ENCODE measurements at places on chromosomes 11 and 22.
A peak's percentile ranks its signal among the peaks of the same experiment; 100 is the strongest.

GRCh38 chr11:102251423-102251822 lies 65.9 kb upstream of the BIRC3 start:
- no peak for DNase-seq

DNA sequence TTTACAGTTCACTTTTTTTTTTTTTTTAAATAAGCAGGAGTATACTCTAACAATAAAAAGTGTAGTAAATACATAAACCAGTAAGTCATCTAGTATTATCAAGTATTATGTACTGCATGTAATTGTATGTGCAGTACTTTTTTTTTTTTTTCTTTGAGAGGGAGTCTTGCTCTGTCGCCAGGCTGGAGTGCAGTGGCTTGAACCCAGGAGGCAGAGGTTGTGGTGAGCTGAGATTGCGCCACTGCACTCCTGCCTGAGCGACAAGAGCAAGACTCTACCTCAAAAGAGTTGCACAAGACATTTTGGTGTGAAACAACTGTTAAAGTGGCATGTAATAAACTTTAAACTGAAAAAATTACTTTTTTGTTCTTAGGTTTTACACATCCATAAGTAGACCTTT lies 16.7 kb downstream of the BCL2L13 start:
- DNase-seq, result no peak

GRCh38 chr11:46264976-46265375 lies 12.5 kb upstream of the CREB3L1 start:
- DNase-seq, result no peak

DNA sequence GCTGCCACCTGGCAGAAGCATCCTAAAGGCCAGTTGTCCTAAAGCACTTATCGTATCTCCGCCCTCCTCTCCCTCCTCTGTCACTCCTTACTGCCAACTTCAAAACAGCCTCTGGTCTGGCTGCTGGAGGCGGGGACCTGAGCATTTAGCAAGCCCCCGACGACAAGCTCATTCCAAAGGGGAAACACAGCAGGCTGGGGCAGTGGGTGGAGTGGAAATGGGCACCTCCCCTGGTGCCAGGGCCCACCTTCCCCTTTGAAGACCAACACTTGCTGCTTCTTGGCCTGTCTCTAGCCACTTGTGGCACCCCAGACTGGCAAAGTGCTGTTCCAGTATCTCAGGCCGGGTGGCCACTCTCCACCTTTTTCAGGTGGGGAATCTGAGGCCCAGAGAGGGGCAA lies 3.6 kb downstream of the MAP3K11 start:
- no peak for DNase-seq

DNA sequence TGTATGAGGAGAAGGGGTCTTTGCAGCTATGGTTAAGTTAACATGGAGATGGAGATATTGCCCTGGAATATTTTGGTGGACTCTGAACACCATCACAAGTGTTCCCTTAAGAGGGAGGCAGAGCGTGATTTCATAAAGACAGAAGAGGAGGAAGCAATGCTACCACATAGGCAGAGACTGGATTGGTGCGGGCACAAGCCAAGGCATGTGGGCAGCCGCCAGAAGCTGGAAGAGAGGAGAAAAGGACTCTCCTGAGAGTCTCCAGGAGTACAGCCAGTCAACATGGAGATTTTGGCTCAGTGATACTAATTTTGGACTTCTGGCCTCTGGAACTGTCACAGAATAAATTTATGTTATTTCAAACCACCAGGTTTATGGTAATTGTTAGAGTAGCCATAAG lies 231.6 kb downstream of the OPCML start:
- no peak for DNase-seq

- peak; percentile 51 for DNase-seq
These were observed 44.5 kb downstream of the ZNF280B start for GRCh38 chr22:22463855-22464540.

DNA sequence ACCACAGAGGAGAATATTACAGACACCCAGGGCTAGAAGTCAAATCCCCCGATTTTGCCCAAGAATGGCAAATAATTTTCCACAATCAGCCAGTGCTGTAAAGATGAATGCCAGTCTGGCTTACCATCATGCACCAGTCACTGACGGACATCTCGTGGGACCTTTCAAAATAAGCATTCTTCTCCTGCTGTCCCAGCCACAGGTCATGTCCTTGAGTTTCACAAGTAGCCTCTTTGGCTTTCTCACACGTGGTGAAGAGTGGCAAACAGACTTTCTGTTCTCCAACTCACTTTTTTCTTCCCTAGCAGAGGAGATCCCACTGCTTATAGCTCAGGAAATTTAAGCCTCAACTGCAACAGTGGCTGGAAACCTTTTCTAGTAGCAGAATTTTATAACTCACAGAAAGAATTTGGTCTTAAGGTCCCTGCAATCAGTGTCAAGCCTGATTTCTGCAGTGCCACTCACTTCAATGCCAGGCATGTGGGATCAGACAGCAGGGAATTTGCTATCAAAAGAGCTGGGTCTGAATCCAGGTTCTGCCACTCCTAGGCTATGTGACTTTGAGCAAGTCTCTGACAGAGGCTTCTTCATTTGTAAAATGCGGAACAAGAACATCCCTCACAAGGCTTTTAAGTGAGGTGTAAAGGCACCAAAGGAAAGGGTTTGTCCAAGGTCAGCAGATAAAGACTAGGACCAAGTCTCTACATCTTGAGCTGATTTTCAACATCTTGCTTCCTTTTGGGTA lies 3.6 kb downstream of the PIK3IP1 start:
- DNase-seq, result no peak

DNA sequence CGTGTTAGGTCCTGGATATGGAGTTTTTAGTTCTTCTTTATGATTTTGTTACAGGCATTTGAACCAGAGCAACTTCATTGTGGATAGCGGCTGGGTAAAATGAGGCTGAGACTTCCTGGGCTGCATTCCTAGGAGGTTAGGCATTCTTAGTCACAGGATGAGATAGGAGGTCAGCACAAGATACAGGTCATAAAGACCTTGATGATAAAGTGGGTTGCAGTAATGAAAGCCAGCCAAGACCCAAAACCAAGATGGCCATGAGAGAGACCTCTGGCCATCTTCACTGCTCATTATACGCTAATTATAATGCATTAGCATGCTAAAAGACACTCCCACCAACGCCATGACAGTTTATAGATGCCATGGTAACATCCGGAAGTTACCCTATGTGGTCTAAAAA lies 23.4 kb upstream of the CLMP start:
- DNase-seq, result peak; percentile 29

GRCh38 chr22:28013611-28014010 lies 94.6 kb upstream of the PITPNB start:
- no peak for DNase-seq

GRCh38 chr11:118488480-118489109 lies 38.7 kb upstream of the TTC36 start:
- DNase-seq, result peak; percentile 77

DNA sequence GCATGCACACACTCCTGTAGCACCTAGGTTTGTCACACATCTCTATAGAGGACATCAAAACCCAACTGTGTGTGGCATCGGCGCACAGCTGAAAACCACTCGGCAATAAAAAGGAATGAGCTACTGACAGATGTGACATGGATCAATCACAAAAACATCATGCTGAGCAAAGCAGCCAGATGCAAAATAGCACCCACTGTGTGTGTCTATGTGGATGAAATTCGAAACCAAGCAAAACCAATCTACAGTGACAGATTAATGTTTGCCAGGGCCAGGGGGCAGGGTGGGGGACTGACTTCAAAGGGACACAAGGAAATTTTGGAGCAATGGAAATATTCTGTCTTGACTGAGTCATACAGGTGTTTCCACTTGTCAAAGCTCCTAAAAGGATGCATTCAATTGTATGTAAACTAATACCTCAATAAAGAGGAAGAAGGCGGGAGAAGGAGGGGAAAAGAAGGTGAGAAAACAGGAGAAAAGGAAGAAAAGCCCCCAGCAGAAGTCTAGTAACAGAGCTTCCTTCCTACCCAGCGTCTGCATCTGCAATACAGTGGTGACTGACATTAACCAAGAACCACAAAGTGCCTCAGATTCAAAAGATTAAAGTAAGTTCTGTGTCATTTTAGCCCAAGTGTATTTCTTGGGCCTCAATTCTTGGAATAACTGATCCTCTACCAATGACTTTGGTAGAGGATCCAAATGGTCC lies 49.8 kb downstream of the PACSIN2 start:
- DNase-seq, result no peak

- DNase-seq, result no peak
These were observed 109.8 kb downstream of the CD44 start for GRCh38 chr11:35248558-35249323.

- DNase-seq, result no peak
These were observed 60.3 kb downstream of the APOL3 start for GRCh38 chr22:36100134-36100824.

GRCh38 chr11:47460571-47461235 lies 11.8 kb upstream of the RAPSN start:
- no peak for DNase-seq

DNA sequence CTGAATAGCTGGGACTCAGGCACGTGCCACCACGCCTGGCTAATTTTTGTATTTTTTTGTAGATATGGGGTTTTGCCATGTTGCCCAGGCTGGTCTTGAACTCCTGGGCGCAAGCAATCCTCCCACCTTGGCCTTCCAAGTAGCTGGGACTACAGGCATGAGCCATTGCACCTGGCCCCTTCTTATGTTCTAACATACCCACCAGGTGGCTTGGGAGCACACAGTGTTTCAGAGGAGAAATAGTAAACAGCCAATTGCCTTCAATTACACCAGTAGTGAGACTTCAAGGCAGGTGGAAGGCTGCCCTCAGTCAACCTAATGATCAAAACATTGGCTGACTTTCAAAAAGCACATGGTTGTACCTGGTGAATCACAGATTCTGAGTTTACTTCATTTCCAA lies 167.2 kb downstream of the SWAP70 start:
- DNase-seq, result no peak

DNA sequence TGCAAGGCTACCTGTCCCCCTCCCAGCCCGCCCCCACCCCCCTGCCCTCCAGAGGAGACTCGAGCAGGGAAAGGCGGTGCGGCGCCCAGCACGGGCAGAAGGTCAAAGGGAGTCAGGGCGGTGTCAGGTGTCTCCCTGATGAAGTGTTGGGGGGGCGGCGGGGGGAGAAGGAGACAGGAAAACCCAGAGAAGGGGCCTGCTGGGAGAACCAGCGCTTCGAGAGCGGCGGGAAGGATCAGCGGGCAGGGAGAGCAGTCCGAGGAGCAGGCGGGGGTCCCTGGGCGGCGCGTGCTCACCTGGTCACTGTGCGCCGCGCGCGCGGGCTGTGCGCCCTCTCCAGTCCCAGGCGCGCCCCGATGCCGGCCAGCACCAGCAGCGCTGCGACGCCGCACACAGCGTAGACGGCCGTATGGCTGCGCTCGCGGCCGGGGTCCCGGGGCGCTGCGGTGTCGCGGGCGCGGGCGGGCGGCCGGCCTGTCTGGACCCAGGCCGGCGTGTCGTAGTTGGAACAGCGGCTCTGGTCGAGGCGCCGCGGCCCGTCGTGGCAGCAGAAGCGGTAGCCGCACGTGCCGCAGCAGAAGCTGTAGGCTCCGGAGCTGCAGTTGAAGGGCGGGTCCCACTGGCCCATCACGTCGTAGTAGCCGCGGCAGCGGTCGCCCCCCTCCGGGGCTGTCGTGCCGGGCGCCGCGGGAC lies 886 bp downstream of the SHISA8 start:
- DNase-seq, result no peak

- no peak for DNase-seq
These were observed 77.5 kb downstream of the MICAL3 start for GRCh38 chr22:17946662-17947367.

- DNase-seq, result no peak
These were observed 572.7 kb downstream of the SOX6 start for GRCh38 chr11:15783619-15784018.

GRCh38 chr11:97961431-97961830 lies 1059.3 kb upstream of the CNTN5 start:
- no peak for DNase-seq

GRCh38 chr11:119371778-119372182 lies 9.7 kb downstream of the USP2 start:
- DNase-seq, result no peak

GRCh38 chr11:77879218-77879617 lies 58.3 kb downstream of the AAMDC start:
- DNase-seq, result no peak

DNA sequence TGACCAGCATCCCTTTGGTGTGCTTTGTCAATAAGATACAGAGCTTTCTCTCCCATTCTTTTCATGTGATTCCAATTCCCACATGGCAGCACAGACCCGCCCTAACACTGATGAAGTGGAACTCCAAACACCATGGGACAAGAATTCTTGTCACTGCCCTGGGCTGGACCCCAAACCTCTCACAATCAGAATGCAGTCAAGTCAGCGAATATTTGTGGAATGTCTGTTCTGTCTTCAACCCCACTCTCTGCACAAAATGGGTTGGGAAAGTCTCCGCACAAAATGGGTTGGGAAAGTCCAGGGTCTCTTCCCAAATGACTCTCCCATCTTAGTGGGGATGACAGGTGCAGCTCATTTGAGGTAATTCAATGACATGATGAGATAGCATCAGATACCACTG lies 138.9 kb upstream of the TEAD1 start:
- no peak for DNase-seq

- DNase-seq, result no peak
These were observed 14.5 kb downstream of the LRRC32 start for GRCh38 chr11:76656050-76656531.

- DNase-seq, result no peak
These were observed 6.8 kb upstream of the ZBED5 start for GRCh38 chr11:10864688-10865087.

DNA sequence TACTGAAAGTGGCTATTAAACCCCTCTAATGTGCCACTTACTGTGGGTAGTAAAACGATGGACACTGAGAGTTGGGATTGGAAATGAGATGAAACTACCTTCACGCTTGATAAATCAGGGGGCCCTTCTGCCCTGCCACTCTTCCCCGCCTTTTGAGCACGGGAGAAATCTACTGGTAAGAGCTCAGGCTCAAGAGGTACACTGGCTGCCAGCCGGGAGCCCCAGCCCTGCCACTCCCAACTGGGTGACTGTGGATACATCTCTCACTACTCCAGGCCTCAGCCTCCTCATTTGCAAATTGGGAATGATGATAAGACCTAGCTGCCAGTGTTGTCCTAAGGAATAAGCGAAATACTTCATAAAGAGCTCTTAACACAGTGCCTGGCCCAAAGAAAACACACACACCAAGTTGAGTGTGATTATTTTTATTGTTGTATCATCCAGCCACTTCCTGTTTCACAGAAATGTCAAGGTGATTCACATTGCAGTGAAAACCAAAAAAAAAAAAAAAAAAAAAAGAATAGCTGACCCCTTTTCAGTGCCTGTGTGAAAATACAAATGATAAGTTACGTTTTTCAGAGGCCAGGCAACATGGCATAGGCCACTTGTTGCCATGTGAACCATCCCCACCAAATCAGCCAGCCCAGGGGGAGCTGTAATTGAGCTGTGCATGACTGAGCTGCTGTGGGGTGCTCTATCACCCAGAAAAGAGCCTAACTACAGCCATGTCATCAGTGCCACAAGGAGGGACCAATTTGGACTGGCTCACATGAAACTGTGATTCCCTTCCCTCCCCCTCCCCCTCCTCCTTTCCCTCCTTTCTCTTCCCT lies 4.4 kb upstream of the ZNRD2 start:
- DNase-seq, result no peak

DNA sequence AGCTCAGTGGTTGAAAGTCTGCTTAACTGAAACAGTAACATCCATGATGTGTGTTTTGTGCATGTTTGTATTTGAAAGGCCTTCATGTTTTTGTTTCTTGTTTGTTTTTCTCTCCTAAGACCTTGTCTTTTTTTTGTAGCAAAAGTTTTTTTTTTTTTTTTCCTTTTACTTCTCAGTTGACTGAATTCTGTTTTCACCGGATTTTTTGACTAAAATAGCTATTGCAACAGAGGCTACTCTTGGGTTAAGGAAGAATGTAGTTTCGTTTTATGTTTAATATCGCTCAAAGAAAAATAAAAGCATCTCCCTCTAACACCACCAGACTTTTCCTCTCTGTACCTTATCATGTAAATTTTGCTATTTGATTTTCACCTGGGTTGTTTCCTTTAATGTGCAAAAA lies 15.1 kb downstream of the APOL6 start:
- DNase-seq, result no peak

Measured in HCEC 1CT (cell line).